Activated CD4-positive, alpha-beta T cell treated with anti-CD3 and anti-CD28 coated beads, Interleukin-2, Interleukin-6, amounts not matched to agents 100 ng/mL and 50 ng/mL, durations not matched to agents 16 hours and 8 hours (primary cell): ENCODE measurements at places on chromosomes 6 and 20.
A peak's percentile ranks its signal among the peaks of the same experiment; 100 is the strongest.

DNA sequence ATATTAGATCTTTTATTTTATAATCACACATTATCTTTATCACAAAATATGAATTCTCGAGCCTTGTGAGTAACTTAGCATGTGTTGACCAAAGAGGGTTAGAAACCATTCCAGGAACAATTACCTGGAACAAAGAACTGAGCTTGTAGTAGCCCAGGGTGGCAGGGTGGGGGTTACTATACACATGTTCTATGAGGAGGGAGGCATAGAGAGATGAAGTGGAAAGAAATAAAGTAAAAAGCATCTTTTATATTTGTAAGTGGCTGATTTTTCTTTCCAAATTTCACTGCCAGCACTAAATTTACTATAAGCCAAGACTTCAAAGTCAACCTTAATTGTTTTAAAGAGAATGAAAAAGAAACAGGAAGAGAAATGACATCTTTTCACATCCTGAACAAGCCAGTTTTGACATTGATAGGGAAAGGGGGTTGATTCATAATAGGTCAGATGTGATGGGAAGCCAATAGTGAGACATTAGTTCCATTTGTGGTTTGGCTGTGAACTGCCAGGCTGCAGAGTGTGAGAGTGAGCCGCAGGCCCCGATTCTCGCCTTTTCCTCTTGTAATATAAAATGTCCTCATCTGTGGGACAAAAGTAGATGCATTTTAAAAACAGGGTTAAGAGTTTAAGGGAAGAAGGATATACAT lies 52.7 kb upstream of the MYB start:
- DNase-seq = peak; percentile 92

- DNase-seq = no peak
These were observed 15.4 kb downstream of the TMEM244 start for GRCh38 chr6:129845696-129846095.

DNA sequence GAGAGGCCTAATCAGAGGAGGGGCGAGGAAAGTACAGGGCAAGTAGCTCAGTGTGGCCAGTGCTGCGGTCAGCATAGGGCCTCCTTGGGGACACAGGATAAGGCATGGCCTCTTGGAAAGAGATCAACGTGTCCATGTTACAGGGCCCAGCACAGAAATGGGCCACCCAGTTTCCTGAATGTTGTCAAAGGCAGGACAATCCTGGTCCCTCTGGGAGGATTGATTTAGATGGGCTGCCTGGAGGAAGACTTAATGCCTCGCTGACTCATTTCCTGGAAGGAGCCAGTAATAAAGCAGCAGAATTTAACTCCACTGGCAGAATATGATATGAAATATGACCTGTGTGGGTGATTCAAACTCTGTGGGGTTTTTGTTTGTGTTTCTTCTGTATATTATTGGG lies 16.6 kb downstream of the DDO start:
- DNase-seq = no peak

- no peak for DNase-seq
These were observed 20.8 kb downstream of the PLCG1 start for GRCh38 chr20:41158082-41158625.

DNA sequence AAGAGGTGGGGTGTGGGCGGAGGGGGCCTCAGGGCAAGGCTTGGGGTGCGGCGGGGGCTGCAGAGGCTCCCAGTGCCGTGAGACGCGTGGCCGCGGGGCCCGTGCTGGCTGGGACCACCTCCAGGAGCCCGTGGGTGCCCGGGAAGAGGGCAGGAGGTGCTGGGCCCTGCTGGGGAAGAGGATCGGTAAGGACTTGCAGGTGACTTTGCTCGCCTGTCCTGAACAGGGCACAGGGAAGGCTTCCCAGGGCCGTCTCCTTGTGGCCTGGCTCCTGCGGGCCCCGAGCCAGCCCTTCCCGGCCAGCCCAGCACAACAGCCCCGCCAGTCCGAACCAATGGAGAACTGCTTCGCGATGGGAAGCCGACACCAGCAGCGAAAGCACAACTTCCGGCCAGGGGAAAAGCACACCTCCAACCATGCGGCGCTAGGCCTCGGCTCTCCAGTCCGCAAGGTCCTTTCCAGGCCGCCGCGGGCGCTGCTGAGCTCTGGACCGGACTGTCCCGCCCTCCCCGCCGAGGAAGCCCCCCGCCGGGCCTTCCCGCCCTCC lies 32.3 kb downstream of the IRF4 start:
- no peak for DNase-seq

- no peak for DNase-seq
These were observed 87.4 kb upstream of the JAG1 start for GRCh38 chr20:10761232-10761631.

- no peak for DNase-seq
These were observed 49.4 kb downstream of the ANKRD60 start for GRCh38 chr20:58179083-58179431.

GRCh38 chr6:92849636-92850035 lies 569.7 kb downstream of the EPHA7 start:
- DNase-seq = no peak

DNA sequence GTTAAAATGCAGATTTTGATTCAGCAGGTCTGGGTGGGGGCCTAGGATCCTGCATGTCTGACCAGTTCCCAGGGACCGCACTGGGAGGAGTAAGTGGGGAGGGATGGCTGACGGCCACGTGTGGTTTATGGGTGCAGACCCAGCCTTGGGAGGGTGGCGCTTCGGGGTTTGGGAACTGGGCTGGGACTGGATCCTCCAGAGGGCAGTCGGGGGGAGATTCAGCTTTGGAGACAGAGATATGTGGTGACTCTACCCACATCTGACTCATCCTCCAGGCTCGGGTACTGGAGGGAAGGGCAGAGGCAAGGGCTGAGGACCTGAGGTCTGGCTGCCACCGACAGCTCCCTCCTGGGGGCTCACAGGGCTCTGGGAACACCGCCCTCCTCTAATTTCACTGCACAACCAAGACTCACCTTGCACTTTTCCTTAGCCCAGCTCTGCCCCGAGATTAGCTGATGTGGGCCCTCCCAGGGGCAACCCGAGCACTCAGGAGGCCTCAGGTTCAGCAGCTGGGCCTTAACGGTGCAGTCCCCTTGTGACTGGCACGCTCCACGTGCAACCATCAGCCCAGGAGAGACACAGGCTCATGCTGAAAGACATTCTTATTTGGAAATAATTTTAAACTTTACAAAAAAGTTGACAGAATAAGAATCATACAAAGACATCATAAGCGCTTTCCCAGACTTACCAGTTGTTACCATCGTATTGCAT lies 172.8 kb upstream of the PMEPA1 start:
- no peak for DNase-seq

GRCh38 chr20:42988319-42988718 lies 201.4 kb downstream of the PTPRT start:
- DNase-seq = no peak

DNA sequence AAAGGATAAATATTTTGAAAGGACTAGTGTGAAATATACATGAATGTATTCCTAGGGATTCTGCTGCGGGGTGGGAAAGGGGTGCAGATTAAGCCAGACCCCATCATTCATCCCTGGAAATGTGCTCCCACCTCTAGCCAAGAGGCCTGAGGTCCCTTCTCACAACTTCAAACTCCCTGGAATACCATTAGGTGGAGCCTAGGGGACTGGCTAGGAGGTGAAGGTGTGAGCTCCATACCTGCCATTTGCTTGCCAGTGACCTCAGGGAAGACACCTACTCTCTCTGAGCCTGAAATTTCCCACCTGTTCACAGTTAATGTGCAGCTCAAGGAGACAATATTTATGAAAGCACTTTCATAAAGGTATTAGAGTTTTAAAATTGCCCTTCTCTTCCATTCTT lies 4.7 kb upstream of the CCN2 start:
- no peak for DNase-seq

GRCh38 chr6:118712969-118713368 lies 61.6 kb upstream of the CEP85L start:
- peak; percentile 46 for DNase-seq

DNA sequence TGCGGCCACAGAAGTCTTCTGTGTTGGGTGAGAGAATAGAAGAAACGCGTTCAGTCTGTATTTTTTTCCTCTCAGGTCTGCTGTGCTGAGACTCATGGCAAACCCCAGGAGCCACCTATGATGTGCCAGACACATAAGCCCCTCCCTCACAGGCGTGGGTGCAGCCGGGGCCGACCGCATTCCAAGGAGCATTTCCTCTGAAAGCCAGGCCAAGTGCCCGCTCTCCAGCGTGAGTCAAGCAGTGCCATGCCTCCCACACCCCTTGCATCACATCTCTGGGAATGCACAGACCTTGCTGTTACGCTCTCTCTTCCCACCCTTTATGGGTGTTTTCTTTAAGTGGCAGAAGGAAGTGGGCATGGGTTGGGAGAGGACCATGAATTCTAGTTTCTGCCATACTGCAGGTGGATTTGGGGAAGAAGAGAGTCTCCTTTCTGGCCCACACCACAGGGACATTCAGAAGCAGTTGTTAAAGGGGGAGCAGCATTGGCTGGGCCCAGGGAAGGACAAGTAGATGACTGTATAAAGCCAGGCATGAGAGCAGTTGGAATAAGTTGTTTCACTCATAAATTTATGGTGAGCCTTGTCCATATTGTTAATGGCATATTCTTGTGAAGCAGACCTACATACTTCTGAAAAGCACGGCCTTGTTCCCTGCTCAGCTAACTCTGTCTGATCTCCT lies 37.1 kb upstream of the TFAP2A start:
- DNase-seq = no peak

- no peak for DNase-seq
These were observed 213.0 kb downstream of the TFAP2A start for GRCh38 chr6:10201606-10202510.

DNA sequence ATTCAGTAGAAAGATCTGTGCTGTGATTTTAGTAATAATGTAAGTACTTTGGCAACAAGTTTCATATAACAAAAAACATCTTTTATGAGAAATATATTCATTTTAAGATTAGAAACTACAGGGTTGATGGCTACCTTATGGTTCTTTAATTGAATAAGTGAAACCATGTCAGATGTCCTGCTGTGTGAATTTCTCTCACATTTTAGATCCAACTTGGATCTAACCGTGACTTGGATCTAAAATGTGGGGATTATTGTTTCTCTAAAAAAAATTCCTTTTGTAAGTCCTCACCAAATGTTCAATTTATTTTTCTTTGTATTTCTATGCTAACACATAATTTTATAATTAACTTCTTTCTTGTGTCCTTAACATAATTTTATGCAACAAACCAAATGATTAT lies 30.4 kb downstream of the ZC2HC1B start:
- no peak for DNase-seq

- no peak for DNase-seq
These were observed 231.5 kb upstream of the ID4 start for GRCh38 chr6:19605624-19606023.

- DNase-seq = peak; percentile 81
These were observed 18.9 kb downstream of the PCNA start for GRCh38 chr20:5100684-5101347.

DNA sequence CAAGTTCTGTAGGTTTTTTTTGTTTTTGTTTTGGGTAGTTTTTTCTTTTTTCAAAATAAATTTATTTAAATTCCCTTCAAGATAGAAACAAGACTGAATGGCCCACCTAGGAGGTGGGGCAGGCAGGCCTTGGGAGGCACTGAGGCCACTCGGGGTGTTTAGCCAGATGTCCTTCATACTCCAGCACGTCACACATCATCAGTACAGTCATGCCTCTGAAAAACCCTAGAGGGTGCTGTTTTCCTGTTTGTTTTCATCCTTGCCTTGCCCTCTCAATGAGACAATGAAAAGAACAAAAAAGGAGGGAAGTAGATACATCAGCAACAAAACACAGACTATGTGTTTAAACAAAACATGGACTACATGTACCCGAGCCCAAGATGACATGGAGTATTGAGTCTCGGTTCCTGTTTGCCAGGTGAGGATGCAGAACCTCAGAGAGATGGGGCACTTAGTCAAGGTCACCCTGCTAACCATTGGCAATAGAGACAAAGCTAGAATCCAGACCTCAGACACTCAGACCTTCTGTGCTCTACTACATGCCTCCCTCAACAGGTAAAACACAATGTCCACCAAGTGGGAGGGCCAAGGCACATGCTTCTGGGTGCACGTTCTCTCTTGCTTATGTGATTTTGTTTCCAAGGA lies 26.8 kb upstream of the CLIC5 start:
- DNase-seq = peak; percentile 47

- DNase-seq = no peak
These were observed 200.7 kb upstream of the THBS2 start for GRCh38 chr6:169454204-169454871.

GRCh38 chr6:136779682-136780081 lies 12.6 kb downstream of the MAP3K5 start:
- no peak for DNase-seq

GRCh38 chr6:151059612-151060095 lies 180.1 kb upstream of the AKAP12 start:
- DNase-seq = no peak

GRCh38 chr6:2196079-2196679 lies 49.2 kb downstream of the GMDS start:
- DNase-seq = peak; percentile 56

DNA sequence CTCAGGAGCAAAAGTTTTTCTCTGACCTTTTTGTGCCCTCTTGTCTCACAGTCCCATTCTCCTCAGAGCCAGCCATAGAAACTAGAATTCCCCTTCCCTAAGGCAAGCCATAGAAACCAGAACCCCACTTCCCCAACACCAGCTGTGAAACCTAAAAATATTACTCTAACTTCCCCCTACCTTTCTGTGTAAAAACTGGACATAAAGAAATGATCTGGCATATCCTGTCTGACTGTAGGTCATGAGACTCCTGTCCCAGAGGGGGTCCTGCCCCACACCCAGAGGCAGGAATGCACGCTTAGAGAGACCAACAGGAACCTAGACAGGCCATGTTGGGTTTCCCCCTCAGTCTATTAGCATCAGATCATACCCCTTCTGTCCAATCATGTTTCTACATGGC lies 140.6 kb upstream of the SLC22A16 start:
- DNase-seq = no peak

DNA sequence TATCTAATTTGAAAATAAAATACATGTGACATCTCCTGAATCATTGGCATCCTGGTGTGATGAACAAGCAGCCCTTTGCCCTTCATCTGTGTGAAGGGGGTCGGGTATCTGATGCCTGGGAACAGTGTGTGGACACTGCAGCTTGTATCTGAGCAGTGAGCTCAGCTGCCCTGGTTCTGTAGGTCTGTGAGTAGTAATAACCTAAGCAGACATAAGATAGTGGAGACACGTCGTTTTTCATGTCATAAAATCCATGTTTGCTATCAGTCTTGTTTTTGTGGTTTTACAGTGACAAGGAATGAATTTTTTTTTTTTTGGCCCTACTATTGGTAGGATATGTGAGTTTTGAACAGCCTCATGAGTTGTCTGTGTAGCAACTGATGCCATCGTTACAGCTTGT lies 133.0 kb downstream of the JARID2 start:
- DNase-seq = no peak

GRCh38 chr20:41048461-41049301 lies 20.1 kb downstream of the TOP1 start:
- peak; percentile 34 for DNase-seq

DNA sequence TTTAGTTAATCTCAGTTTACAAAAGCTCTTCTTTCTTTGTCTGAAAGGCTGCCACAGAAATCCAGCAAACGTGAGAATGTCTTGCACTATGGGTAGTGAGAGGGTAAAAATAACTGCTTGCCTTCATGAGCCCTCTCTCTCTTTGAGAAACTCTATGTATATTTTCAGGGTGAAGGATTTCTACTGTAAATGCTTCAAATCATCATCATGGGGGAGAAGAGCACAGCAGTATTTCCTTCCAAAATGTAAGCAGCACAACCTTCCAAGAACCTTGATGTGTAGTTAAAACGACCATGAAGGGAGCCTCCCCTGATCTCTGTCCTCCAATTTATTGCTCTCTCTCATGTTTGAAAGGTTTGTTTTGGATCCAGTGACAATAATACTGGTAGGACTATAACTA lies 141.3 kb upstream of the CENPW start:
- DNase-seq = no peak

- no peak for DNase-seq
These were observed 16.4 kb upstream of the KIFC1 start for GRCh38 chr6:33375143-33375671.
